H54 (cell line): ENCODE measurements at places on chromosomes 2 and 18.

- no peak for DNase-seq
Observed at GRCh38 chr2:147614471-147614870, 230.4 kb upstream of the ACVR2A start.

- no peak for DNase-seq
Observed at GRCh38 chr2:39445934-39446333, 8.8 kb upstream of the MAP4K3 start.

GRCh38 chr2:9649261-9649660, 18.5 kb upstream of the YWHAQ start:
- no peak for DNase-seq

GRCh38 chr2:118921646-118922045, 20.3 kb upstream of the MARCO start:
- DNase-seq = no peak

DNA sequence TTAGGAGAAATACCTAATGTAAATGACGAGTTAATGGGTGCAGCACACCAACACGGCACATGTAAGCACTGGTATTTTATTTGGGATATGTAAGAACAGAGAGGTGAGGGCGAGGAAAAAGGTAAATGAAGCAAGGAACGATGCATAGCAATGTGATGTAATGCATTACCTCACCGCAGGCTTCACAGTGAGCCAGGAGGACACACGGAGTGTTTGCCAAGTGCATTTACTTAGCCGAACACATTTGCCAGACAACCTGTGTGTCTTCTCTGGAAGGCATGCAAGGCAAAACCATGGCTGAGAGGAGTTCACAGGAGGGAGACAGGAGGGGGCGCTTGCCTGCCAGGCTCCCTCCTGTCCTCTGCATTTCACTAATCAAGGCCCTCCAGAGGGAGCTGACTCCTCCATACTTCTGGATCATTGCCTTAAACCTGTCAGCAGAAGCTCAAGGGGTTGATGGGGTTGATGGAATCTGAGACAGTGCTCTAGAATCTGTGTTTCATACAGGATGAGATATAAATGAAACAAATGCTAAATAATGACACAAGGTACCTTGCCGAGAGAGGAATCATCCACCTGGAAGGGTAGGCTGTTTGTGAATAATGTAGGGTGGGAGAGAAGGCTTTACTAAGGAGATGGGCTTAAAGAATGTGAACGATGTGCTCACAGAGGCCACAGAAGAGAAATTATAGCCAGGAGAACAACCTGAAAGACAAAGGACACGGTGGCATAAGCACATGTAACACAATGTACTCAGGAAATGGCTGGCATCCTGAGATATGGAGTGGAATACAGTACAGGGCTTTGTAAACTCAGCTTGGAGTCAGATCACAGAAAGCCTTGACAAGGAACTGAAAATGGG, 9.1 kb upstream of the TPRKB start:
- DNase-seq = no peak

DNA sequence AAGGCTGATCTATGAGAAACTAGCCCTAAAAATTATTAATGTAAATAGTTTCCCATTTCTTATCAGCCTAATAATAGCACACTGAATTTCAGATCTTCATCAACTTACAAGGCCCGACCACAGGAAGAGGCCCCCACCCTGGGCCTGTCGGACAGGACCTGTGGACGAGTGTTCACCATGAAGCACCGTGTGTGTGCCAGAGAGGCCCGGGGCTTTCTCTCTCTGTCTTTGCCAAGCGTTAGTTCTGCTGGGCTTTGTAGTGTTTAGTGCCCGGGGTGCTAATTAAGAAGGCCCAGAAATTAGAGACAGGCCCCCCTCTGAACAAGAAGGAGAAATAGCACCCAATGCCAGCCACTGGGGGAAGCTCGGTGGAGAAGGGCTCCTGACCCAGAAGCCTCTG, 265.7 kb downstream of the TWIST2 start:
- DNase-seq = no peak

- DNase-seq = no peak
Observed at GRCh38 chr18:46315161-46315560, 211.0 kb downstream of the HAUS1 start.

DNA sequence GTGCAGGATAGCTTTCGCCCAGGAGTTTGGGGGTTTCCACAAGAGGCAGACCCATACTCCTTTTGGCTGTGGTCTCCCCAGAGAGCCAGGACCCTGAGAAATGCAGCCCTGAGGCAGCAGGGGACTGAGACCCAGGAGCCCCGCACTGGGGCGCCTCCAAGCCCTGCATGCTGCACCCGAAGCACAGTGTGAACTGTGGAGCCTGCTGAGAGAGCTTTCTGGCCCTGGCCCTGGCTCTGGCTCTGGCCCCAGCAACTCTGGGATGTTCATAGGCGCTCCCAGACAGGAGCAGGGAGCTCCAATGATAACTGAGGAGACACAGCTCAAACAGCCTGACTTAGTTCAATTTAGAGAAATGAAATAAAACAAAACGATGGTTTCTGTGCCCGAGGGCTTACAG, 96.4 kb upstream of the TEX51 start:
- no peak for DNase-seq
